ENCODE measurements at places on chromosomes 5 and 9.

DNA sequence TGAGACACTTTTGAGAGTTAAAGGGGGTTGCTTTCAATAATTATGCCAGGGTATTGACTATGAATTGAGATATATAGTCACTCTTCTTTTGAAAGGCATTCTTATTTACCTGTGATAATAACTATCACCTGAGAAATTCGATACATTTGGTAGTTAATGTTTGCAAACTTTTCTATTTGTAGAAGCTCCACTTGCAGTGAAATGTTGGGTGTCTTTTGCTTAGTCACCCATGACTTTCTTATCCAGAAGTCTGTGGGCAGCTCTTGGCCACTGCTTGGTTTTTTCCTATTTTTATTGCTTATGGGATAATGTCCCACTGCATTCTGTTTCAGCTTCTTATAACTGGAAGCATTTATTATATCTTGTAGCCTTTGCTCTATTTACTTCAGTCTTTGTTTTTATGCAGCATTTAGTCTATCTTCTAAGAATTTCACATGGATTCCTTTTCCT lies 3.9 kb downstream of the MACIR start:
- DNase-seq = no peak

DNA sequence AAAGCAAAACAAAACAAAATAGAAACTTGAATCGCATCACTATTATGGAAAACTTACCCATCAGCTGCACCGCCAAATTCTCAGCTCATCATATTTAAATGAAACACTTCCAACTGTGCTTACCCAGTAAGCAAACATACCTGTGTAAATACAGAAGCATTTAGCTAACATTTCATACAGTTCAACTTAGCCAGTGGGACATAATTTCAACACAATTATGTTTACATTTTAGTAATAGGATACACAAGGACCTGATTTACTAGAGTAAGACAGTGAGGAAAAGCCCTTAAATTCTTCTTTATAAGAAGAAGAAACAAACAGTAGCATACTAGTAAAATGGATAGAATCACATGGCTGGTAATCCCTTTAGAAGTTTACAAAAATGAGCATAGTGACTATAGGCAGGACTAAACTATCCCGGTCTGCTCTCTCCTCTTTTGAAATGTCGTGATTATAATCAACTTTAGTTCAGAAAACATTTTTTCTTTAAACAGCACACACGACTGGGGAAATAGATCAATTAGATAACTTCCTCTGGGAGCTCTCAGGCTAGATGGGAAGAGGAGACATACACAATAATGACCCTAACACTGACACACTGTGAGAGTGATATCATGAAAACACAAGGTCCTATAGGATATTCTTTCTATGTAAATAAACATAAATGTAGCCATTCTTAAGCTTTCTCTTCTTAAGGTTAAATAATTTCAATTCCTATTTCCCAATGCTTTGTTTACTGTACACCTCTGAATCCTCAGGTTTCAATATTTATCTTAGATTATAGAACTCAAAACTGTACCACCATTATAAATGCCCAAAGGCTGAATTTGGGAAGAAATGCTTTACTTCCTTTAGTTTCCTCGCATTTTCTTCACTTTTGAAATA lies 15.9 kb upstream of the CDC20B start:
- DNase-seq = no peak

- no peak for DNase-seq
These were observed 258.5 kb upstream of the ADRA1B start for GRCh38 chr5:159657771-159658170.

GRCh38 chr5:96339862-96340261 lies 93.2 kb downstream of the PCSK1 start:
- no peak for DNase-seq

- DNase-seq = no peak
These were observed 38.1 kb downstream of the HMCN2 start for GRCh38 chr9:130303613-130304055.

DNA sequence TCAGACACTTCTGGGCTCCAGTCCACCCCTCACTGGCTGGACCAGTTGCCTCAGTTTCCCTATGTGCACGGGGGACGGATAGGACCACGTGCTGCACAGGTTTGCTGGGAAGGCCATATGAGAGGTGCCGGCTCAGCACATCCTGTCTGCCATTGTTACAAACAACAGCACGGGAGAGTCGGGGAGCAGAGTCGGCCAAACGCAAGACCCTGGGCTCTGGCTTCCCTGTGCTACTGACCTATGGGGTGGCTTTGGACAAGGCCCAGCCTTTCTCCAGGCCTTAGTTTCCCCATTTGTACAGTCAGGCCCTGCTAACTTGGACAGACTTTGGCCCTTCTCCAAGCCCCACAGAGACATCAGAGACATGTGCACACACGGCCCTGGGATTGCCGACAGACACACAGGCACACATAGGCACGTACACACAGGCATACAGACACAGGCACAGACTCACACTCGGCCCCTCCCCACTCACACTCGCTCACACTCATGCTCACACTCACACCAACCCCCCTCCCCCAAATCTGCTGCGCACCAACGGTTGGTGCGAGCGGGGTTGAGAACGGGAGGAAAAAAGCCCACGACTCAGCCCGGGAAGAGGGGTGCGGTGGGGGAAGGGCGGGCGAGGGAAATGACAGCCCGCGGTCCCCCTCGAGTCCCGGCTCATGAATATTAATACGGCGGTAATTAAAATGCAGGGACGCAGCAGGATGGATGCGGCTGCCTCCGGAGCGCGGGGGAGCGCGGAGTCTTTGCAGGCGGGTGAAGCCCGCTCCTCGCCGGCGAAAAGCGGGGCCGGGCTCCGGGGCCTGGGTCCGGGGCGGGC lies 133.0 kb downstream of the C9orf50 start:
- DNase-seq = no peak

DNA sequence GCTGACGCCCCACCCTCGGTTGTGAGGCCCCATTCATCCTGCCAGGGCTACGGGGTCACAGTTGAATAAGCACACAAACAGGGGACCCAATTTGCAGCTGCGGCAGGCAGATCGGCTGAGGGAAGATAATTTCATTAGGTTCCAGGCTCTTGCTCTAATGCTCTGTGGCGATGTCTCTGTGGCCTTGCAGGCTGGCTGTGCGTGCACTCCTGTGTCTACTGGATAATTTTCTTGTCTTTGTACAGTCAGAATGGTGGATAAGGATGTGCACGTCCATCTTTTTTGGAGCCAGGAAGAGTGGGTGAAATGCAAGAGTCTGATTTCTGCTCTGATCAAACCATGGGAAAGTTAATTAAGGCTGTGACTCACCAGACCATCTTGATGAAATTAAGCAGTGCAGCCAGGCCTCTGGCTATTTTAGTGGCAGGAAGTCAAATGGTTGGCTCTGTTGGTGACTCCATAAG lies 39.2 kb downstream of the NSG2 start:
- no peak for DNase-seq

DNA sequence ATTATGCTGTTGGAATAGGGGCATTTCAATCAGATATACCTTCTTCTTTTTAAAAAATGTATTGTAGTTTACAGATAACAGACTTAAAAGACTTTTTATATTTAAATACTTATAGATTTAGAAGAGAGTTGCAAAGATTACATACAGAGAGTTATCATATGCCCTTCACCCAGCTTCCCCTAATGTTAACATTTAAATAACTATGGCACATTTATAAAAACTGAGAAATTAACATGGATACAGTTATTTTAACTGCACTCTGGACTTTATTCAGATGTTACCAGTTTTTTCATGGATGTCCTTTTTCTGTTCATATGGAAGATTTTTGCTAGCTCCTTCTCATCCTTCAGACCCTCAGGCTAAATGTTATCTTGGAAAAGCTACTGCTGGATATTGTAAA lies 123.2 kb downstream of the DOCK2 start:
- DNase-seq = no peak

DNA sequence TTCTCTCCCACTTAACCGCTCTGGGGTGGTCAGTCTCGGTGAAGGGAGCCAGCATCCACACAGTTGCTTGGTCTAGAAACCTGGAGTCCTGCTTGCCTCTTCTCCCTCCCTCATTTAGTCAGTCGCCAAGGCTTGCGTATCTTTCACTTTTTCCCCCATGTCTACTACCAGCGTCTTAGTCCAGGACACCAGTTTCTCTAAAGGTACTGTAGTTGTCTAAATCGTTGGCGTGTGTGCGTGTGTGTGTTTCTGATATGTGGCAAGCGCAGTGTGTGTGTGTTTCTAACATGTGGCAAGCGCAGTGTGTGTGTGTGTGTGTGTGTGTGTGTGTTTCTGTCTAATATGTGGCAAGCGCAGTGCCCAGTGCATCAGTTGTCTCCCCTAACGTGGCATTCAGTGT lies 641 bp downstream of the ATP6V1G1 start:
- no peak for DNase-seq

DNA sequence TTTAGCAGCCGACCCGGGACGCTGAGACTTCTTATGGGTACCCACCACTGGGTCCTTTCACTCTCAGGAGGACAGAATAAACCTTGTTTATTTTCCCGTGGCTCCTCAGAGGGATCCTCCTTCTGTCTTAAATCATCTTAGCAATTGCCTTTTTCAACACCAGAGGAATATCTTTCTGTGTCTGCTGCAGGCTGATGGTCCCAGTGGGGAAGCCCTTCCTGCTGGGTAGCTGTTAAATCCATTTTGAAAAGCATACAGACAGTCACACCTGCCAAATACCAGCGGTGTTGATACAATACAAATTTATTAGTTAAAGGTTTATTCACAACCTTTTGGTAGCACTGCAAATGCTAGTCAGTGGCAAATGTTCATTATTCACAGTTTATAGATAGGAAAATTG lies 222.9 kb downstream of the AOPEP start:
- DNase-seq = no peak

- no peak for DNase-seq
These were observed 175.1 kb downstream of the SNX18 start for GRCh38 chr5:54692631-54693030.

GRCh38 chr5:31097851-31098250 lies 95.6 kb upstream of the CDH6 start:
- DNase-seq = no peak

- DNase-seq = no peak
These were observed 54.0 kb upstream of the FCN1 start for GRCh38 chr9:134971696-134972095.

GRCh38 chr5:142465476-142465875 lies 140.7 kb upstream of the SPRY4 start:
- no peak for DNase-seq

GRCh38 chr9:79663300-79663699 lies 91.5 kb downstream of the TLE4 start:
- no peak for DNase-seq

- DNase-seq = no peak
These were observed 32.4 kb downstream of the IRF1 start for GRCh38 chr5:132458226-132458560.

DNA sequence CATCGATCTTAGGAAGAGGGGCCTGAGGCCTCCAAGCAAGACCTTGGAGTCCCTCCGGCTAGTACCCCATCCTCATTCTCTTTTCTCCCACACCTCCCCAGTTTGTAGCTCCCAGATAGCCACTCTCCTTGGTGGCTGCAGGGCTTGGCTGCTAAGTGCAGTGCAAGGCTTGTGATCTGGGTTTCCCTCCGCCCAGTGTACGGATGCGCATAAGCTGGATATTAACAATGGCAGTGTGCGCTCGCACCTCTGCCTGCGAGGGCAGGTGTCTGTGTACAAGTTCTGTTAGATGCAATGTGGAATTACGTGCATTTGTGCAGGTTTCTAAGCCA lies 71.0 kb upstream of the TBCA start:
- DNase-seq = no peak

DNA sequence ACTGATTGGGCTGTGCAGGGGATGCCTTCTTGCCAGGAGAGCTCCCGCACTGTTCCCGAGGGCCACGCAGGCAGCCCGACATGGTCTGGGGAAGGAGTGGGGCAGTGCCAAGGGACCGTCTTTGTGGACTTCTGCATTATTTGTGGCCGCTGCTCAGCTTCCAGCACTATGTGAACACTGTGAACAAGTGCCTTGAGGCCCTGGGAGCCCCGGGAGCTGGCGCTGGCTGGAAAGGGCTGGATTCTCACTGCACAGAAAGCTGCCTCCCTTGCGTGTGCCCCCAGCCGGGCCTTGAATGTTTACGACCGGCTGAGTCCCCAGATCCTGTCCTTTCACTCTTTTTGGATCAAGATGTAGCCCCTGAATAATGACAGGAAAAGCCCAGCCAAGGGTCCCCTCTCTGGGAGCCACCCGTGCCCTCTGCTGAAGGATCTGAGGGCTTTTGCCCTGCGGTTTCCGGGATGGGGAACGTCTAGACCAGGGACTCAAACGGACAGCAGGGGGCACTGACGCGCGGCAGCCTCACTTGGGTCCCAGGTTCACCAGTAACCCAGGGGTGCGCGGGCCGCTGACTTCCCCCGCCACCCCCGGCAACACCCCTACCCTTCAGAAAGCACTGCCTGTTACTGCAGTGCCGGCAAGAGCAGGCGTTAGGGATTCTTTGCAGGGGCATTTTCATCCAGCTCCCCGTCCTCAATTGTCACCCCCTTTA lies 98.9 kb upstream of the FCN2 start:
- no peak for DNase-seq

DNA sequence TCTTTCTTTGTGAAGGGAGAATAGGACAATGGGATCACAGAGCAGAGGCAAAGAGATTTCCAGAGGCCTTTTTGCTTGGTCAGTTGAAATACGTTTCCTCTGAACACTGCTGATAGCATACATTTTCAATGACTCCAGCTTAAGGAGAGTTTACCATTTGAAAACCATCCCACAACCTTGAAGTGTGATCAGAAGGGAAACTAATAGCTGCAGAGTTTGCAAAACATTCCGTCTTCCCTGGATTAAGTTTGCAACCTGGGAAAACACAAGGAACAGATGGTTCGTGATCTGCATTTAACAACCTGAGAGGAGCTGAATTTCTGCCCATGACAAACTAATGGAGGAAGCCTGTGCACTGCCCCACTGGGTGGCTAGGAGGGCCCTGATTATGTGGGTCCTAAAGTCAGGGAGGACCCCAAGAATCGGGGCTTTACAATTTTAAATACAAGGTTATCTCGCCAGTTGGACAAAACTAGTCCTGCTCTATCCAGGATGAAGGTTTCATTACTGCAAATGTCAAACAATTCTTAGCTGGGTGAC lies 35.6 kb downstream of the MTX3 start:
- no peak for DNase-seq

GRCh38 chr5:69368458-69369339 lies 621 bp downstream of the AK6 start:
- no peak for DNase-seq

DNA sequence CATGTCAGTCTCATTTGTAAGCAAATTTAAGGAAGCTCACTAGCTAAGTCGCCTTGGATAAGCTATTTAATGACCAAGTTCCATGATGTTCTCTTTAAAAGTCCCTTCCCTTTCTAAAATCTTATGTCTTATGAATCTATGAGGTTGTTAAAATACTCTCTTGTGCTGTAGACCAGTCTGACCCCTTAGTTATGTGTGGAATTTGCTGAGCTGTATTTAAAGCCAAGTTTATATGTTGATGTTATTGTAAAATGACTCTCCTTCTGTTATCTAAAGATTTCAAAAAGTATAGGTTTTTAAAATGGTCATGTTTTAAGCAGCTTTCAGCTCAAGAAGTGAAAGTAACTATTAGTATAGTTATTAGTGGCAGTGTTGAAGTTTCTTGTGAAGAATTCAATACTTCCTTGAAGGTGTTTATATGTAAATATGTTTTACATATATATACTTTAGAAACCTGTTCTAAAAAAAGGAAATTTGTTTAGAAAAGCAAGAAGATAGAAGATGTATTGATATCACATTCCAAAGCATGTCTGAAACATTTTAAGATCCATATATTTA lies 92.2 kb downstream of the CDC42SE2 start:
- DNase-seq = no peak

Measured in activated CD4-positive, CD25-positive, alpha-beta regulatory T cell (primary cell).